Cardiac muscle cell (in vitro differentiated cells and primary cell): ENCODE measurements at places on chromosomes 3 and 15. TPM values are rescaled to one million over a fixed set of nuclear protein-coding genes. Genes with fewer than 3 reads are reported as not detected.

DNA sequence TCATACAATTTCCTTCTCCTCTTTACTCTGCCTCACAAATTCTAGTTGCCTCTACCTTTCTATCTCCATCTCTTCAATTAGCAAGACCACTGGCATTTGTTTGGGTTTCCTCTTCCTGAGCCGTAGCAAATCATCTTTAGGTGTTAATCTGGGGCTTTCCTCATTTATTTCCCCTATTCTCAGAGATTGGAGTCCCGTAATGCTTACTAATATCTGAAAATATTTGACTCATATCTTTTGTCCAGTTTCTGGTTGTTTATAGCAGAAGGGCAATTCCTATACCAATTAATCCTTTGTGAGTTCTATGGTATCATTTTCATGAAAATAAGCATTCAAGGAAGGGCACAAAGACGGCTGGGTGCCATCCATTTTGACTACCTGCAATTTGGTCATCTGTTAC lies 103.7 kb downstream of the NR2E3 start:
- no peak for DNase-seq

DNA sequence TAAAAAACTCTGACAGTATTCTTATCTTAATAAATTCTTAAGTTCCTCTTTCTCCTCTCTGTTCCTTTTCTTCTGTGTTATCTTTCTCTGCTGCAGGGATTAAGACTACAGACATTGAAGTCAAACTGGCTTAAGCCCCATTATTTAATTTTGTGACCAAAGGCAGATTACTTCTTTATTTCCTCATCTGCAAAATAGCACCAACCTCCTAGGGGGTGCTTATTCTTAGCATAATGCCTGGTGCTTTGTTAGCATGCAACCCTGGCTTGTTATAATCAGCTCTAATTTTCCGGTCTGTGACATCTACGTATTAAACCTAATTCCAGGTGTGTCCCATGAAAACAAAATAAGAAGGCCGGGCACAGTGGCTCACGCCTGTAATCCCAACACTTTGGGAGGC lies 23.8 kb downstream of the SEMA6D start:
- DNase-seq: no peak

DNA sequence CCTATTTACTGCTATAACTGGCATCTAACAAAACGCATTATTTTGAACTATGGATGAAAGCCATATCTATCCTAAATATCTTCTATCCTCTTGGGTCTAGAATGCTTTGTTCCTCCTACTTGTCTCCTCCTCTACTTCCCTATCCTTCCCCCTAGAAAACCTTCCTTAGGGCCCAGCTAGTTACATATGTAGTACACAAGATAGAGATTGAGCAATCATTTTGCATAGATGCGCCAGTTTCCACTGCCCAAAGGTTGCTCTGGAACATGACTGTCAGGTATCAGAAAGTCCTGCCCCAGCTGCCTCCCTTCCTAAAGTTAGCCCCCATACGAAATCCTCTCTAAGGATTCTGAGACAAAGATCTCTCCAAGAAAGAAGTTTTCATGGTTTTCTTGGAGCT lies 55.1 kb downstream of the GPR160 start:
- DNase-seq: no peak

- no peak for DNase-seq
These were observed 168.5 kb downstream of the FAM43A start for GRCh38 chr3:194854206-194854605.

GOLGA6L10 gene
- 0.12 and 0.28 TPM in 2 replicates for total RNA-seq

DNA sequence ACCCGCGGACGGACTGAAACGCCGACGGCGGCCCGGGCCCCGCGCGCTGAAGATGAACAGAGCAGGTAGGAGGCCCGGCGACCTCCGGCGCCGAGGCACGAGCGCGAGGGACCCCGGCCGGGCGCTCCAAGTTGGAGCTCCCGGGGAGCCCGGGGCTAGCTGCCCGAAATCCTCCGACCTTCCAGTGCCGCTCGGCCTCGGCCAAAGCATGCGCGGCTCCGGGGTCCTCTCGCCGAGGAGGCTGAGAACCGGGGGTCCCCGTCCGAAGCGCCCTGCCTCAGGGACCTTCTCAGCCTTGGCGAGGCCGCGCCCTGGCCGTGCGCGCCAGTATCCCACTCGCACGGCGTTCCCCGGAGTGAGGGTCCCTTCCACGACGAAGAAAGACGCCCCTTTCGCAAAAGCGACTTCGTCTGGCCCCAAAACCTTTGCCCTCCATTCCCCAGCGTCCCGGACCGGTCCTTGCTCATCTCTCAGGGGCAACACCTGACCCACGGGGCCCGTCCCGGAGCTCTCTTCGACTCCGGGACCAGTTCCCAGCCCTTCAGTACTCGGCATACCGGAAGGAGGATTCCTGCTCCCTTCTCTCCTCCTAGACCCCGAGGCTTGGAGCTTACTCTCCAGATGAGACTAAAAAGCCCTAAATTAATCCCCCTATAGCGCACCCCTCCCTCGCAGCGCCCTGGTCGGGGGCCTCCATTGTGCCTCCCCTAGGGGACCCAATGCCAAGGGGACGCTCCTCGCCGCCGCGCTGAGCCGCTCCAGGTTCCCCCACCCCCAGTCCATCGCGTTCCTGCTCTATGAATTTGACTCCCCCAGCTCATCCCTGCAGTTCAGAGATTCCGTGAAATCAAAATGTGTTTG lies 7.7 kb upstream of the FGD5 start:
- DNase-seq: no peak

- DNase-seq: peak; percentile 32
These were observed 6.9 kb downstream of the RTP2 start for GRCh38 chr3:187695449-187695848.

DNA sequence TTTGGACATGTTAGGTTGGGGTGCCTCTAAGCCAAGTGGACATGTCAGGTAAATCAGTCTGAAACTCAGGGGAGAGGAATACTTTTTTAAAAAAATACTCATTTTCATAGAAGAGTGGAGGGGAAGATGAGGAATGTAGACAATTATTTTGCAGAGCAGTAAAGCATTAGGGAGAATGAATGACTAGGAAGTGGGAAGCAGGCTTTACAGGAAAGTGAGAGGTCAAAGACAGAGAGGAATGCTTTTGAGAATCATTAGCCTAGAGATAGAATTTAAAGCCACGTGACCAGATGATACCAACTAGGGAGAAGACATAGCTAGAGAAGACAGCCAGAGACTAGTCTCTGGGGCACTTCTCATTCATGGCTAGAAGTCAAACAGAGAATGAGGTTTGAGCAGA lies 91.0 kb downstream of the RAD18 start:
- DNase-seq: no peak

ZNF385D gene
- 0.74 and 1.3 TPM in 2 replicates for total RNA-seq

TRPM1 gene
- not detected in 2 replicates for total RNA-seq

DNA sequence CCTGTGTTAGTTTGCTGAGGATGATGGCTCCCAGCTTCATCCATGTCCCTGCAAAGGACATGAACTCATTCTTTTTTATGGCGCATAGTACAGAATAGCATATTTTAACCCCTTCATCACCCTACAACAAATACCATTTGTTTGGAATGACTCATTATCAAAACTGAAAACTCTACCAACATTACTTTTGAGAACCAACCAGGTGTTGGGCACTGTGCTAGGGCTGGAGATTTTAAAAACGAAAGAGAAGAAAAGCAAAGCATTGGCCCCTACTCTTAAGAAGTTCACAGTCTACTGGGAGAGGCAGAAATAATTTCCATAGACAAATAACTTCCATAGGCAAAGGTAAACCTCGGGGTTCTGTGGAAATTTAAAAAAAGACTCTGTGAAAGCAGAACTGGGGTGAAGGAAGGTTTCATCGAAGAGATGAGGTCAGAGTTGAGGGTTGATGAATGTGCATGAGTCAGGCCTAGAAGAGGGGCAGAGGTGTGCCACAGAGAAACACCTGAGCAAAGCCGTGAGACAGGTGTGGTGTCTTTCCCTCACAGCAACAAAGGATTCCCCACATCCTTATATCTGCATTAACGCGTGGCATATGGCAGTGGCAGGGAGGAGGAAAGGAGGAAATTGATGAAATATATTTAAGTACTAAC lies 51.0 kb downstream of the MCF2L2 start:
- DNase-seq: no peak

GRCh38 chr3:164351131-164351530 lies 727.2 kb downstream of the SI start:
- no peak for DNase-seq

GRCh38 chr15:100763835-100764750 lies 115.5 kb upstream of the ALDH1A3 start:
- no peak for DNase-seq

FRMD5 gene
- total RNA-seq: 55.8 and 59.7 TPM in 2 replicates

GRCh38 chr3:37024820-37025405 lies 31.6 kb downstream of the MLH1 start:
- DNase-seq: no peak

- DNase-seq: no peak
These were observed 28.6 kb upstream of the PLXNA1 start for GRCh38 chr3:126954141-126954842.

- no peak for DNase-seq
These were observed 59.9 kb upstream of the KLF13 start for GRCh38 chr15:31266712-31267111.

GRCh38 chr3:100396967-100397366 lies 3.9 kb downstream of the TOMM70 start:
- peak; percentile 6 for DNase-seq

- DNase-seq: no peak
These were observed 110.9 kb downstream of the MYRIP start for GRCh38 chr3:39920271-39920670.

DNA sequence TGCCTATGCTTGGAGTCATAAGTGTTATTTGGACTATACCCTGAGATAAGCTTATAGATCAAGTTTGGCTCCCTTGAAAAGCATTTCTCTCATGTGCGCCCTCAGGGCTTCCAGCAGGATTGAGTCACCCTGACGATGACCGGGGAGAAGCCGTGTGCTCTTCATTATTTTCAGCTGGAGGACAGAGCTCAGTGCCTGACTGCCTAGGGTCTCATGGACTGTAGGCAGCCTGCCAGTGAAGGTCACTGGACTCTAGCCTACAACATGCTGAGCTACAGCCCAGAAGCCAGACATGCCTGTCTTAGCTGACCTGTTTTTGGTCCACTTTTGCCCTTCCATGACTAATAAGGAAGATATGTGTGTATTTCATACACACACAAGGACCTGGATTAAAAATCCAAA lies 31.6 kb upstream of the NUDT16 start:
- DNase-seq: peak; percentile 64

DNA sequence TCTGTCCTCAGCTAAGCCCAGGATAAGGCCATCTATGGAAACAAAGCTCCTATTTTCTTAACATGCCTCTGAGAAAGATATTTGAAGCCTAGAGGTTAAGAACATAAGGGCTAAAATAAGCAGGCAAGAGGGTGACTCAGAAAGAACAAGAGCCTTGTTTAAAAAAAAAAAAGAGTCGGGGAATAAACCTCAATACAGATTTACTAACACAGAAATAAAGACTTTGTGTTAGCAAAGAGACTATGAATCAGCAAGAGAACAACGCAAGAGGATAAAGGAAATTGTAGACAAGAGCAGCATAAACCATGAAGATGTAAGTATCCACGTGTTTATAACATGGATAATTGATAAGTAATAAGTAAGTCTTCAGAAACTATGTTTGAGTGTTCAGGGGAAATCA lies 36.0 kb downstream of the RAB27A start:
- DNase-seq: no peak

DNA sequence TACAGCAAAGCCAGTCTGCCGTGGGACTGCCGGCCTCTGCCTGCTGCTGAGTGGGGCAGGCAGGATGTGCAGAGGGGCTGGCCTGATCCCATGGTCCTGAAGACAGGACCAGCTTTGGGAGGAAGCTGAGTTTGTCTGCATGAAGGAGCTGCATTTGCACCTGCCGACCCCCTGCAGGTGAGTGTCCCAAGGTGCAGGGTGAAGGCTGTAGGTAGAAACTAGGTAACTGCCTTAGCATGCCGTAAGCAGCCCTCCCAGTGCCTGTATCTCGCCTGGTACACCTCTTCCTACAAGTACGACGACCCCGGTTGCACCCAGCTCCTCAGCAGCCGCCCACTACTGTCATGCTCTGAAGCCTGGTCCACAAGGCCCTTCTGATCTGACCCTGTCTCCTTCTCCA lies 34.9 kb downstream of the AMOTL2 start:
- DNase-seq: no peak

DNA sequence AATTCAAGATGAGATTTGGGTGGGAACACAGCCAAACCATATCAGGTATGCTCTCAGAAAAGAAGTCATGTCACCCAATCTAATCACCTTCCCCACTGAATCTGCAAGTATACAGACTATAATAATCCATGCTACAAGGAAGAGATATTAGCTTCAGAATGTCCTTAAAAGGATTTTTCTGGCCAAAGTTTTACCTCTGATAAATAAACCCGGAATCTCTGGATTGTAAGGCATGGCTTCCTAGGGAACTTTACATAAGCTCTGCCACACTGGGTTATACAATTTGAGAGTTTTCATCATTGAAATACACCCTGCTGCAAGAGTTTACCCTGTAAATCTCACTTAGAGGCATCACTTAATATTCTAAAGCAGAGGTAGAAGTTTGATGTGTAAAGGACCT lies 330.5 kb upstream of the KCNMB2 start:
- no peak for DNase-seq

DNA sequence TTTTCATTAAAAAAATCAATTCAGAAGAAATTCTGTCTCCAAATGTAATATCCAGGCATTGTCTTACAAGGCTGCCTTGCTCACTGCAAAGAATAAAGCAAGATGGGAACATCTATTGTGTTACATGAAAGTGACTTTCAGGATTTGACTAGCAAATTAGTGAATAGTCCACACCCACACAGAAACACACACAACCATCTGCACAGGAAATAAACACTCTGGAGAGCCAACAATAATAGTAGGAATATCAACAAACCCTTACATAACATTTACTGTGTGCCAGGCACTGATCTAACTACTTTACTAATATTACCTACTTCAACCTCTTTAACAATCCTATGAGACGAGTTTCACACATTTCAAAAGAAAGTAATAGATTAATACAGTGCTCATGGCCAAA lies 28.9 kb upstream of the ZNF385D start:
- peak; percentile 16 for DNase-seq

SRGAP3 gene
- 4.9 and 15.7 TPM in 2 replicates for total RNA-seq

TGM4 gene
- not detected in 2 replicates for total RNA-seq

CLDN1 gene
- 0.18 and 0.48 TPM in 2 replicates for total RNA-seq

DNA sequence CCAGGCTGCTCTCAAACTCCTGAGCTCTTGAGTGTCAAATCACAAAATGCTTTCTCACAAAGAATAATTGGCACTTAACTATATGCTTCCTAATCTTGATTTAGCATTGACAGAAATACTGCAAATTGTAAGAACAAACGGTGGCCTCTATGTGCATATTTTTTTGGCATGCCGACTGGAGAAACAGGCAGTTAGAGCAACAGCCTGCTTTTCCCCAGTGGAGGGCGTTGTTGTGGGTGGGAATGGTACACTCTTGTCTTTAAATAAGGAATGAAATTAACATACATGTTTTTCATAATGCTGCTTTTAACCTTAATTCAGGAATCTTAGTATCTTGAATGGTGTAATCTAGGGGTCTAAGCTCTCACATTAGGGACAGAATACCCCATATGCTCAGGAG lies 31.1 kb upstream of the SV2B start:
- no peak for DNase-seq

RTP1 gene
- total RNA-seq: not detected in 2 replicates

SCAANT1 gene
- total RNA-seq: not detected in 2 replicates

SPCS1 gene
- total RNA-seq: 103 and 173 TPM in 2 replicates

GRCh38 chr3:197083486-197083885 lies 53.9 kb upstream of the MELTF start:
- peak; percentile 82 for DNase-seq

GRCh38 chr15:76905013-76905839 lies at the start of gene SCAPER:
Gene SCAPER (minus strand): TSS chr15:76905340. CDS start chr15:76883817, 21,523 bp downstream.
- peak; percentile 90 for DNase-seq

- DNase-seq: no peak
These were observed 340.0 kb downstream of the VPS13C start for GRCh38 chr15:61720197-61720704.

INSYN1 gene
- total RNA-seq: 9.6 and 15.8 TPM in 2 replicates

- peak; percentile 80 for DNase-seq
These were observed 31.0 kb downstream of the POC1A start for GRCh38 chr3:52123106-52123725.

TAMM41 gene
- 11.5 and 17.4 TPM in 2 replicates for total RNA-seq
